Activated T-cell treated with anti-CD3 and anti-CD28 coated beads, Interleukin-2, amount 50 U/mL, for 48 hours (primary cell): ENCODE measurements at places on chromosomes 2 and 18.

- no peak for DNase-seq
These were observed 113.2 kb downstream of the COL6A3 start for GRCh38 chr2:237300739-237301138.

- DNase-seq: no peak
These were observed 26.2 kb downstream of the MMADHC start for GRCh38 chr2:149561309-149561926.

GRCh38 chr2:207935121-207935990, 90.0 kb downstream of the PLEKHM3 start:
- DNase-seq: no peak

GRCh38 chr2:219429958-219430606, 4.6 kb upstream of the SPEG start:
- DNase-seq: no peak

DNA sequence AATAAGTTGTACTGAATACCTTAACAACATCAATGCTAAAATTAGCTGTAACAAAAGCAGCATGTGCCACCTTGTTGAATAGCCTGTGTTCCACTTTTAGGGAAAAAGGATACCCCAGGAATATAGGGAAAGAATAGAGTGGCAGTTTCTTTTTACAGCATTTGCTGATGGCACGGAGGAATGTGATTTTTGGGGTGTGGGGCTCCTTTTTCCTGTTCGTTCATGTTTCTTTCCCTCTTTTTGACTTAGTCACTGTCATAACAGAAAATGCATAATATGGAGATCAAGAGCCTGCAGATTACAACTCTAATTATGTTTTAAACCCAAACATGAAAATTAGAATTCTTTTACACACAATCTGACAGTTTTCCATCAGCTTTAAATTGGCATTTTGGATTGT, 60.4 kb downstream of the MAP3K20 start:
- no peak for DNase-seq
